ENCODE measurements at places on chromosomes 3 and 15. TPM values are rescaled to one million over a fixed set of nuclear protein-coding genes. Genes with fewer than 3 reads are reported as not detected.

DNA sequence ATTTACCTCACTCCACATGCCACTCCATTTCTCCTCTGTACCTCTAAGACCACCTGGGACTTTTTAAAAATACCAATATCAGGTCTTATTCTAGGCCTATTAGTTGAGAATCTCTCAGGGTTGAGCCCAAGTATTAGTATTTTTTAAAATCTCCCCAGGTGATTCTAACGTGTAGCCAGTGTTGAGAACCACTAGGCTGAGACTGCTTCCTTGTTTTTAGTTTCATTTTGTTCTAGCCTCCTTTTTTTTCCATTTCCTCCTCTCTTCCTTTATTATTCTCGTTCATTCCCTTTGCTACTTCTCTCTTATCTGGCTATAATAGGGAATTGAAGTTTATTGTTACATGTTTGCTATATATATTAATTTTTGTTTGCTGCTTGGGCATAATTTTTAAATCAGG lies 217.8 kb upstream of the CD96 start:
- DNase-seq = no peak

The CNTN3 gene
- polyA plus RNA-seq = 0.01 TPM

The CCR3 gene
- not detected for polyA plus RNA-seq

DNA sequence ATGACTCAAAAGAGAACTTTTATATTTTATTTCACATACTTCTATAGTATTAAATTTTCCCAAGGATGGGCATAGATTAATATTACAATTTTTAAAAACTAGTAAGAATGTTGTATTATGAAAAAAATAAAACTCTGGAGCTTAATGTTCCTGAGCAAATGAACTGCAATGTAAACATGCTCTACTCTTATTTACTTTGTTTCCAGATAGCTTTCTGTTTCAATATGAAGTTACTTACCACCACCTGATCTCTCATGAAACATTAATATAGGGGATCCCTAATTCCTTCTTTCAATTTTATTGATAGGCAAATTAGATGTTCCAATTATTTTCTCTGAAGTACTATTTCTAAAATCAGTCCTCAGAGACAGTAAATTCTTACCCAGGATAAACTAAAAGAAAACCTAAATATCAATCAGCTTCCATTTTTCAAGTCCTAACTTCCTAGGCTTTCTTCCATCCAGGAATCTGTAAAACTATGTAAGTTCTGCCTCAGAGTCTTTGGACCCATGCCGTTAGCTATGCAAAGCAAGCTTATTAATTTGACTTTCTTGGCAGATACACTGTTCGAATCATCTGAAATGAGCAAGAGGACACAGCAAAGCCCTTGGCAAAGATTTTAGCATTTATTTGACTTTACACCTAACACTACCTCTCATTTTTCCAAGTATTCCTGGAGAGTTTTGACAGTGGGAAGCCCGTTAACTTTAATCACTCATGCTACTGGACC lies 93.2 kb downstream of the PLCH1 start:
- DNase-seq = no peak

DNA sequence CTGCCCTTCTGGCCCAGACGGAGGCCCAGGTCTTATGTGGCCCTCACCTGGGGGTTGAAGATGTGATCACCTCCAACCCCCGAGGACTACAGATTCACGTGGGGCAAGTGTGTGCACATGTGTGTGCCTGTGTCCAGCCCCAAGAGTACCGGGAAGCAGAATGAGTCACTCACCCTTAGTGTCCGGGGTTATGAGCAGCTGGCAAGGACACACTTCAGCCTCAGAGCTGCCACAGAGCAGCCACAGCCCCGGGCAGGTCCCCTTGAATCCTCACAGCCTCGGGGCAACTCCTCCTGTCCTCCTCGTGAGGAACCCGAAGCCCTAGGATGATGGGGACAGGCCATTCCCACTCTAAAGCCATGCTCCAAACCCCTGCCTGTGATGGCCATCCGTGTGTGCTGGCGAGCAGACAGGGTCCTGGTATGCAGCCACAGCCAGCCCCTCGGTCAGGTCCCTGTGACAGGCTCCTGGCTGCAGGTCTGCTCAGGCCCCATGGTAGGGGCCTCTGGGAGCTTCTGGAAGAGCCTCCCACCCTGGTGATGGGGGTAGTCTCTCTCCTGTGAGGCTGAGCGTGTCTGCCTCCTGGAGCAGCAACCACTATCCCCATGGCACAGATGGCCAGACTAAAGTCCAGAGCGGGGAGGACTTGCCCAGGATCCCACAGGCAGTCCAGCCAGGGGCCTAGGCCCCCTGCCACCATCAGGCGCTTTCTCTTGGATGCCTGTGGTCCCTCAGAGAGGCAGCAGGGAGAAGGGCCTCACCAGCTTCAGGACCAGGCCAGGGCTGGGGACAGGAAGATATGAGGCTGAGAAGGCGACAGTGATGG lies 852 bp downstream of the STAB1 start:
- no peak for DNase-seq

DNA sequence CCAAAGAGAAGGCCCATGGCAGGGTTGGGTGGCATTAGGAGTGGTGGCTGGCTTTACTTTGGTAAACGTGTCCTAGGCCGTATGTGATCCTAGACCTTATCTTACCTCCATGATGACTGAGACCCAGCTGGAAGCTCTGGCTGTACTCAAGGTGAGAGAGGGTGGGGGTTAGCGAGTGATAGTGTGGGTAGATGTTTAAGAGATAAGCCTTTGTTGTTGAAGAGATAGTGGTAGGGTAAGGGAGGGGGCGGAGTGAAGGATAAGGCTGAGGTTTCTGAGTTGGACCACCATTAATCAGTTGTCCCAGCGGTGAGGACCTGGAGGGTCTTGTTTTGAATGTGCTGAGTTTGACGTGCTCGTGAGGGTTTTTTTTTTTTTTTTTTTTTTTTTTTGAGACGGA lies 61.5 kb upstream of the ULK4 start:
- DNase-seq = no peak

DNA sequence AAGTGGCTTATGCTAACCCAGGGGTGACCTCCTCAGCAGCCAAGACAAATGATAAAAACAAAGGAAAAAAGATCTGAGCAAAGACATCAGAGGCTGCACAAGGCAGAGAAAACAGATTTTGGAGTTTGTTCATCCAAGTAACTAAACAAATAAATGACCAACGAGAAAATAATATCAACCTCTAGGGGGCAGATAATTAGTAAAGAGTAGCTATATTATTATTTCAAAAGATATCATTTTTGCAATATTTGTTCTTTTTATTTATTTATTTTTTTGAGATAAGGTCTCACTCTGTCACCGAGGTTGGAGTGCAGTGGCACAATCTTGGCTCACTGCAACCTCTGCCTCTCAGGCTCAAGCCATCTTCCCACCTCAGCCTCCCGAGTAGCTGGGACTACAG lies 101.8 kb downstream of the PCCB start:
- DNase-seq = no peak

GRCh38 chr15:63918317-63918672 lies 84.5 kb upstream of the HERC1 start:
- DNase-seq = peak; percentile 55

- DNase-seq = no peak
These were observed 152.9 kb downstream of the IGF1R start for GRCh38 chr15:98801234-98801561.

- DNase-seq = no peak
These were observed 375 bp downstream of the HEG1 start for GRCh38 chr3:125055331-125055912.

Measured in foreskin keratinocyte (primary cell).